T47D (cell line): ENCODE measurements at places on chromosomes 3 and 15.

DNA sequence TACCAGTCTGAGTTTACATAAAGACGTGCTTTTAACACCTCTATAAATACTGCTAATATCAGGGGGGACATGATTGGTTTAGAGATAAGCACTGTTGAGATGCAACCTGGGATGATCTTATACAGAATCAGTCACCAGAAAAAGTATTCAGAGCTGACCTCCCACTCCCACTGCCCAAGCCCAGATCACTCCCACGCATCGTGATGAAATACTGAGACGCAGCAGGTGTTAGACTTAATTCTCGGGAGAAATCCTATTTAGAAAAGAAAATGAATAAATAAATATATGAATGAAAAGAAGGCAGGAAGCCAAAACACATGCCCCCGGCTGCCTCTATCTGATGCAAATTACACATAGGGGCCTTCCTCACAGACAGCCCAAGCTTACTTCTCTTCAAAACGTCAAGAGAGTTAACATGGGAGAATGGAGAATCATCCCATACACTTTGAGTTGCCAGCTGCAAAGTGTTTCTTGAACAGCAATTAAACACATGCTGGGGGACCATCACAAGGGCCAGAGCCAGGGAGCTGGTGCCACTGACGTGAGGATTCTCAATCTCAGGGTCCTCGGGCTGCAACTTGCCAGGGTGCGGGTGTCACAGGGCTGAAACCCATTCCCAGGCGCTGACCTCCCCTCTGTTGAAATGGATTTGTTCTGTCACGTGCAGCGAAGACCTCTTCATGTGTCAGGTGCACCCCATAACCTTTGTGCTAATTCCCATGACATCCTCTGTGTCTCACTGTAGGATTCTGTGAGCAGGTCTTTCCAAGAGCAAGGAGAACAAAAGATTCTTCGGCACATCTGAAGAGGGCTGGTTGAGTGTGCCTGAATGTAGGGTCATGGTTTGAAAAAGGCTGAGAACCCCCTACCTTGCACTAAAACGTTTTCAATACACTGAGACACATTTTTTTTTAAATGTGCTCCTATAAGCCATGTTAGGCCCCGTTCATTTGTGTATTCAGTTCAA lies 764.2 kb upstream of the ARRDC4 start:
- DNase-seq = no peak

DNA sequence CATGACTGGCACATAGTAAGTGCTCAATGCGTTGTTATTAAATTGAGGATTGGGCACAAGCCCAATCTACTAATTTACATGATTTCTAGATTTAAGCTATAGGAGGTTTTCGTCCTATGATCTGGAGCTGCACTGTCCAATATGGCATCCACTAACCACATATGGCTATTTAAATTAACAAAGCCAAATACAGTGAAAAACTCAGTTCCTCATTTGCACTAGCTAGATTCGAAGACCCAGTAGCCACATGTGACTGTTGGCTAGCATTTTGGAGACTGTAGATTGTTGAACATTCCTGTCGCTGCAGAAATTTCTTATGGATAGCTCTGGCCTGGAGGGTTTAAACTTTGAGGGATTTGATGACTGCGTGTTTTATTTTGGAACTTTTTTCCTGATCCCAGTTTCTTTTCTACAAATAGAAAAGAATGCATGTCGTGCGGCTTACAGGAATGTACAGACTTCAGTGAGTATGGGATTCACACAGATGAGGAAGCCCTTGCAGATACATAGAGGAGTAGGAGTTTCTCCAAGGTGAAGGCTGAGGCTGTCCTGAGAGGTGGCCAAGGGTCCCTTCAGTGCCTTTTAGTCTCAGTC lies 82.8 kb downstream of the SLCO3A1 start:
- no peak for DNase-seq

GRCh38 chr3:178522200-178523052 lies 13.8 kb upstream of the KCNMB2 start:
- DNase-seq = no peak

DNA sequence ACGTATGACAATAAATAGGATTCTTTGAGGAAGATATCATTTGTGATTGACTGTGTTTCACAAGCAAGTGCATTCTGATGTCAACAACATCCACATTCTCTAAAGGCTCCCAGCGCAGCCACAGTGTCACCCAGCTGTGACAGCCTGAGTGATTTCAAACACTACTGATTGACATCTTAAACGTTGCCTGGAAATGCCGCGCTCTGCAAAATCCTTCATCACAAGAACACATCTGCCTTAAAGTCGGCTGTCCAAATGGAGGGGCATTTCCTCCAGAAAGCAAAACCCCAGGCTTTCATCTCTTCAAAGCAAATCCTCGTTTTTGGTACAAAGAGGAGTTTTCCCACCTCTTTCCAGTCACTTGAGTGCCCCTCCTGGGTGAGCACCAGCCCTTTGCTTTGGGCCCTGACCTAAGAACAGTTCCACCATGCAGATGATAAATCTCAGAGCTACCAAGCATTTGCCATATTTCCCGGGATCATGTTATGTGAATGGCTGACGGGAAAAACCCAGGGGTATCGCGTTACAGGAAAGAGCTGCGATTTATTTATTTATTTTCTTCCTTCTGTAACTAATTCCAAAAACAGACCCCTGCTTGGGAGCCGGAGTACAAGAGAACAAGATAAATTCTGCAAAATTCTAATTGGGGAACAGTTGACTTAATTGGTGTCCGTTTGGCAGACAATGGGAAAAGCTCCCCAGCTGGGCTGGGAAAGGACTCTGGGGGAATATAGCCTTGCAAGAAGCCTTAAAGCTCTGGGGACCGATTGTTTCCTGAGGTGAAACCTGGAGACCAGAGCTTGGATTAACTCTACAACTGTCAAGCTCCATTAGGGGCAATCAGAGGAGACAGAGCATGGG lies 703.8 kb upstream of the NR2F2 start:
- DNase-seq = no peak

- peak; percentile 44 for DNase-seq
Measured at GRCh38 chr15:45314960-45315359, 62.9 kb downstream of the SLC28A2 start.

DNA sequence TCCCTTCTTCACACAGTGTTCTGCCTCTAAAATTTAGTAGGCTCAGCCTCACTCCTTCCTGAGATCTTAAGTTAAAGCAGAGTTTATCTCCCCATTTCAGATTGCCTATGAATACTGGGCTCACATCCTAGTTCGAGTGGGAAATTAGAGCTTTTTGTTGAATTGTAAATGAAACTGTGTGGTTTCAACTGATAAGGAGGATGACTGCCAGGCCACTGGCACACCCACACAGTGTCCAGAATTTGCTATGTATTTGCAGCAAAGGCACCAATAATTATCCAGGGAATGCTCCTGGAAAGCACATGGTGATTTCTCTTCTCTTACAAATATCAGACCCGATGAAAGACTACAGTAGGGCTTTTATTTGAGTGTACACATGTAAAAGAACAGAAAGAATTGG lies 308.1 kb upstream of the COL8A1 start:
- no peak for DNase-seq

DNA sequence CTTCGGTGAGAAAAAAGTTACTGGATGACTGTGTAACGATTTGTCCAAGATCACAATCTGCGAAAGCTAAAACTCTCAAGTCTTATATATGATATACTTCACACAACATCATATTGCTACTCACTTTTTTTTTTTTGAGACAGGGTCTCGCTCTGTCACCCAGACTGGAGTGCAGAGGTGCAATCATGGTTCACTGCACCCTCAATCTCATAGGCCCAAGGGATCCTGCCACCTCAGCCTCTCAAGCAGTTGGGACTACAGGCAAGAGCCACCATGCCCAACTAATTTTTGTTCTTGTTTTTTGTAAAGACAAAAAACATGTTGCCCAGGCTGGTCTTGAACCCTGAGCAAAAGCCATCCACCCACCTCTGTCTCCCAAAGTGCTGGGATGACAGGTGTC lies 5.4 kb upstream of the ATP13A4 start:
- DNase-seq = no peak

DNA sequence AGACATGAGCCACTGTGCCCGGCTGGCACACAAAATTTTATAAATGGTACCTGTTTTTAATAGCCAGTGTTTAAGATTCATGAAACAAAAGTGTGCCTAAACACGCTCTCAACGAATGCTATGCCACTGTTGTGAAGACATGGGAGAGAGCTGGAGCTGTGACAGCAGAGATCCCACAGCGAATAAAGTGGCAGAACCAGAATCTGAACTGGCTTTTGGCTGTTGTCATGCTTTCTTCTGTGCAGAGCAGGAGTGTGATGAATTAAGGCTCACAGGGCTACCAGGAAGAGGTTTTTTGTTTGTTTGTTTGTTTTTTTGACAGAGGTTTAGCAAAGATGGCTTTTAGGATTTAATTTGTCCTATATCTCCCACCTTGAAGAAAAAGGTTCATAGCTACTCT lies 14.5 kb downstream of the PTPRG start:
- no peak for DNase-seq

- DNase-seq = no peak
Measured at GRCh38 chr3:126394977-126395321, 240 bp downstream of the CFAP100 start.

DNA sequence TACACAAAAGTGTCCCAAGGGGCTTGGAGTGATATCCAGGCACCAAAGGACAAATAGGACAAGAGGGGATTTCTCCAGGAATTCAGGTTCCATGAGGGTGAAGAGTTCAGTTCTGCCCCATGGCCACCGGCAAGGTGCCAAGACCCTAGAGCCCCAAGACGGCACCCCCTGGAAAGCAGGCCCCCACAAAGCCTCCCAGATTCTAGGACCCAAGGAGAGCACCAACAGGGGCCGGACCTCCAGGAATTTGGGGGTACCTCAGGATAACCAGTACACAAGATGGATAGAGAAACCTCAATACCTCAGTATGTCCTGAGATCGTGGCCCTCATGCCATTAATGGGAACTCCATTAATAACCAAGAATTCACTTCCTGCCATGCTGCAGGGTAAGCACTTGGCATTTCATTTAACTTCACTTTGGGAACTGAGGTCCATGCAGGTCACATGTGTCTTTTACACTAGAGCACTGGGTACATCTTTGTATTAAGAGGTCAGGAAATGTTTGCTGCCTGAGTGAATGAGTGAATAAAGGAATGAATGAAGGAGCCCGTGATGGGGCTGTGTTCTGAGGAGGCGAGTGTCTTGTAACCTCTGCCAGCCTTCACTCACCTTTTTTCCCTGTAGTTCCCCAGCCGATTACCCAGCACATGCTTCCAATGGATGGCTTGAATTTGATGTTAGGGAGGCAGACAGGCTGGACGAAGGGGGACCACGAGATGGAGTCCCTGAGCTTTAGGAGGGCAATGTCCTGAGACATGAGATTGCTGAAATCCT lies 15.5 kb upstream of the PRSS50 start:
- no peak for DNase-seq

GRCh38 chr3:197001106-197001971 lies 28.3 kb downstream of the MELTF start:
- no peak for DNase-seq

- no peak for DNase-seq
Measured at GRCh38 chr3:36484386-36484785, 104.1 kb downstream of the STAC start.

- no peak for DNase-seq
Measured at GRCh38 chr15:32856753-32857152, 138.9 kb downstream of the GREM1 start.

DNA sequence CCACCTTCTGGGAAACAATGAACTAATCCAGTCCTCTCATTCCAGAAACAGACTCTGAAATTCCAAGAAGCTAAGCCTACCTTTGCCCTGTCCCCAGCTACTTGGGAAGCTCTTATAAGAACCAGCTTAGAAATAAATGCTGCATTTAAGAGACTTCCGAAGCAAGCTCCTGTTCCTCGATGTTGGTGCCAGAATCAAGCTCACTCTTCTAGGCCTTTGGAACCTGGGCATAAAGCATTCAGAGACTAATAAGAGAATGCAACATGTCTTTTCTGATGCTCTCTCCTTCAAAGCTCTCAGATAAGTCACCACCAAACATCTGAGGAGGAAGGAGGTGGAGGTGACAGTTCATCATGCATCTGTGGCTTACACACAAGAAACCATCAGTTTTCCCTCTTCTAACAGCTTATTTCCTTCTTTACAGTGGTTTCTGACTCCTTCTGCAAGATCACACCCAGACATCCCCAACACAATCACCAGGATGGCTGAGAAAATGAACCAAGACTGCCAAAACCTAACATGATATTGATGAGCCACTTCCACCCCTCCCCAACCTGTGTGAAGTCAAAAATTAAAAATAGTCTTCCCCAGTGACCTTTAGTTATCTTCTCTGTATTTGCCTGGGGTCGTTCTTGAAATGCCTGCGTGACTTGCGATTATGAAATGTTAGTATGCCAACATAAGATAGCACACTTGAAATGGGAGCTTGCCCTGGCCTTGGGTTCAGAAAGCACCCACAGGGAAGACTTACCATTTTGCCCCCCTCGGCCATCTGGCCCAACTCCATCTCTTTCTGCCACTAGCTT lies 11.5 kb downstream of the ARHGEF3 start:
- DNase-seq = no peak

DNA sequence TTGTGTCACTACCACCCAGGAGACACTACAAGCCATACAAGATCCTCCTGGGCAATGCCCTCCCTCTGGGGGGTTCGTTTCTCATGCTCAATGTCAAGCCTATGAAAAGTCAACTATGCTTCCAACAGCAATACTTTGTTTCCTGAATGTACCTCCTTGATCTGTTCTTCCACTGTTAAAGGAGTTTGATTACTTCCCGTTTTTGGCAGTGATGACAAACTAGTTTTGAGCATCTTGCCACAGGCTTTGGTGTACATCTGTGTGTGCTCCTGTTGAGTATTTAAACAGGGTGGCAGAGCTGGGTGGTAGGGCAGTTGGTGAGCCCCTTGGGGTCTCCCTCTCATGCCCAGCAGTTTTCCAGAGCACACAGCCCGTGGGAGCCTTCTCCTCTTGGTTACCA lies 81.4 kb downstream of the IL12A start:
- no peak for DNase-seq

GRCh38 chr15:92696096-92696495 lies 40.5 kb upstream of the FAM174B start:
- peak; percentile 40 for DNase-seq

GRCh38 chr3:70640481-70640880 lies 328.0 kb upstream of the MDFIC2 start:
- DNase-seq = no peak

DNA sequence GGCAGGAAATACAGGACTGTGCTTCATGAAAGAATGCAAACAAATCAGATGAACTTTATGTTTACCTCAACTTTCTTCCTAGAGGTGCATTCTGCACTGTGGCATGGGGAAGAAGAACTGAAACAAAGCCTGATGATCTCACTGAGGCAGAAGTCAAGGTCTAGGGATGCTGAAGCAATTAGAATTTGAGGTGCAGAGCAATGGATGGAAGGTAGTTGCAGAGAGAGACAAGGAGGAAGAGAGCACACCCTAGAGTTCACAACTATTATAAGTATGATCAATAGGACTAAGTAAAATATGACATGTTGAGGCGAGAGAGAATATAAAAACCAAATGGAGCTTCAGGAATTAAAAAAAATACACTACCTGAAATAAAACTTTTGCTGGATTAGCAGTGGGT lies 420.1 kb downstream of the EDEM1 start:
- peak; percentile 18 for DNase-seq
